ENCODE measurements at places on chromosomes 11 and 22.

DNA sequence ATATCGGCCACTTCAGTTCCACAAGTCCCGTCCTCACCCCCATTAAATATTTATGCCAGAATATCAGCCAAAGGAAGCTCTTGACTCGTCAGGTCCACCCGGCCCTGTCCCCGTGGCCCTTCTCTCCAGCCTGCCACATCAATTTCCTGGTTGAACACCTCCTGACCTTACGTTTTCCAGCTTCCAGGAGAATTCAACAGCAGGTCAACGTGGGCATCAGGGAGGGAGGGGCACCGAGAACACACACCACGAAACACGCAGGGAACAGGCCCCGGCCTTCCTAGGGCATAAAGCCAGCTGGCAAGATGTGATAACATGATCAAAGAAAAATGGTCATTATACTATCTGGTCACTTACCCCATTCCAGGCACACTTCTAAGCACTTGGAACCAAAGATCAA, 15.3 kb downstream of the SULT4A1 start:
- DNase-seq: no peak

GRCh38 chr11:108965306-108966001, 300.6 kb downstream of the DDX10 start:
- no peak for DNase-seq

DNA sequence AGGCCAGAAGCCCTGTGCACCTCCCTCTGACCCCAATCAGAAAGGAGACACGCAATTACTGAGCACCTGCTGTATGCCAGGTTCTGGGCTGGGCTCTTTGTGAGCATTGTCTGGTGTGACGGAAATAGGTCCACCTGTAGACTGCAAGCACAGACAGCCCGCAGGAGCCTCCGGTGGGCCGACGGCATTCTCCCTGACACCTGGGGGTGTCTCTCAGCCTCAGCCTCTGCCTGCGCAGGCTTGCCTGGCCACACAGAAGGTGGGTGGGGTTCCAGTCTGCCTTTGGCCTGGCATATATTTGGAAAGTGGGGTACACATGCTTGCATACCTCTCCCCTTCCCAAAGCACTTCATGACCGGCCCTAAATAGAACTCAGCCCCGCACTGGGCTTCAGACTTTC, 129.3 kb downstream of the BUD13 start:
- DNase-seq: no peak

- peak; percentile 15 for DNase-seq
These were observed 2.1 kb downstream of the NRIP3 start for GRCh38 chr11:9001736-9002135.

GRCh38 chr11:132471466-132471865, 1060.8 kb downstream of the OPCML start:
- no peak for DNase-seq

- DNase-seq: no peak
These were observed 627 bp downstream of the JRKL start for GRCh38 chr11:96390488-96390792.

DNA sequence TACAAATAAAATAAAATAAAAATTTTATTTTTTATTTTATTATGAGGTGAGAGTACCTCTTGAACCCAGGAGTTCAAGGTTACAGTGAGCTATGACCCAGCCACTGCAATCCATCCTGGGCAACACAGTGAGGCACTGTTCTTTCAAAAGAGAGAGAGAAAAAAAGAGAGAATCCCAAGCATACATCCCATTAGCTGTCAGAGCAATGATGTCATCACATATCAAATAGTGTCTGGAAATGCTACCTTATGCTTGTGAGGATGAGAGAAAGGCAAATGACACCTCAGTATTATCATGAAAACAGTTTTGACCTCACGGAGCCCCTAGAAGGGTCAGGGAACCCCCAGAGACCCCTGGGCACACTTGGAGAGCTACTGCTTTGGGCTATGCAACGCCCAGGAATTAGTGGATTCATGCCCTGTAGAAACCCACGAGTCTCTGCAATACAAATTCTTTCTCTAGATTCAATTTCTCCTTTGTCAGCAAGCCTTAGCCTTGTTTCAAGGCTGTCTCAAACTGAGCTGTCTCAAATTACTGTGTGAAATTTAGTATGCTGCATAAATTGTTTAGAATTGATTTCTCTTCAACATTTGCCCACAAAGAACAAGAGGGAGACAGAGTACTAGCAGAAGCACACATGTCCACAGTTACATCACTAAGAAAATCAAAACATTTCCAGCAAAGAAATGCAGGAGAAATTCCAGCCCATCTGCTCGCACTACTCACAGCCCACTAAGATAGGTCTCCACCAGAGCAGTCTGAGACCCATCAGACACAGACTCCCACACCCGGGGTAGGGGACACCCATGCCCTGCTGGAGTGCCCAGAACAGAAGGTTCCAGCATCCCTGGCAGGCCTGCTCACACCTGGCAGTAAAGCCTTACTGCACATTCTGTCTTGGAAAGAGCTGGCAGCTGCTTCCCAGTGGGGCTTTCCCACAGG, 18.1 kb downstream of the DGCR2 start:
- DNase-seq: no peak

DNA sequence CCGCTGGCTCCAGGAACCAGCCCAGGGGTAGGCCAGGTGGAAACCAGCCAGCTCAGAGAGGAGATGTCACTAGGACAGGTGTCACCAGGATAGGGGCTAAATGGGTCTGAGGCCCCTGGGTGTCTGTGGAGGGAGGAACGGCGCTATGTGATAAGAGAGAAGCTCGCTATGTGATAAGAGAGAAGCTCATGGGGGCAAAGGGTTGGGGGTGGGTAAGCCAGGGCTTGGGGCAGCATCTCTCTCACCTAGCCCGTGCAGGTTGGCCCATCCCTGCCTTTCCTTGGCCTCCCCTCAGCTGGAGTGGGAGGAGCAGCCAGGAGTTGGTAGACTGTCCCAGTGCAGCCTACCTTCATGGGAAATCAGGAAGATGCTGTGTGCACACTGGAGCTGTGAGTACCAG, 26.5 kb upstream of the SUSD2 start:
- DNase-seq: no peak

DNA sequence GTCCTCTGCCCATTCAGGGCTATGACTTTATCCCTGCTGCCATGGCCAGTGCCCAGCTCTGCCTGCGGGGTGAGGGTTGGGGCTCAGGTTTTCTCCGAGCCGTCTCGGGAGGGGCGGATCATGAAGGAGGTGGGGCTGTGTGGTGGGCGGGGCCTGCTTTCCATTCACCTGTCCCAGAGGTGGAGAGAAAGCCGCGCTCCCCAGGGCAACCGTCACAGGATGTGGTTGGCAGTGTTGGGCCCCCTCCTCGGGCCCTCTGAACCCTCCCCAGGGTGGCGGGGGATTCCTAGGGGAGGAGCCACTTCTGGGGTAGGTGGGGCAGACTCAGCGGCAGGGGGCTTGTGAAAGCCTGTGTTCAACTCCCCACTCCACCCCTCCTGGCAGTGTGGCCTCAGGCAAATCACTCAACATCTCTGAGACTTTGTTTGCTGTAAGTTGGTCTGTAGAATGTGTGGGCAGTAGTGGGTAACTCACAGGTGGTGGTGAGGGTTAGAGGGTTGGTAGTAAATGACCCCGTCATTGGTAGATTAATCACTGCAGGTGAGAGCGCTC, 50.3 kb downstream of the CD6 start:
- no peak for DNase-seq

GRCh38 chr22:47341464-47341863, 579.0 kb downstream of the TBC1D22A start:
- DNase-seq: no peak

DNA sequence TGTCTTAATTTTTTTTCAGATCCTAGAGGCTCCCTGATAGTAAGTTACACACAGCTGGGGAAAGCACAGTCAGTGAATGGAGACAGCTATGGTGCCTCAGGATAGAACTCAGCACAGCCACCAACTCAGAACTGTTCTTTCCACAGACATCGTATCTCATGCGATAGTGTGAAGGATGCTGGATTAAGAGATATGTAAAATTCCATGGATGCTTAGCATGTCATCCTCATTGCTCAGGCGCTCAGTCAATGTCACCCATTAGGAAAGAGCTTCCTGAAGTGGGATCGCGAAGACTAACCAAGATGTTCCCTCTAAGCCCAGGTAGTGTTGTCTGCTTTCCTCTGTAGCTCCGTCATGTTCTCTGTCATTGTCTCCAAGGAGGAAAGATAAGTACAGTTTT, 1000.4 kb downstream of the OPCML start:
- DNase-seq: no peak

DNA sequence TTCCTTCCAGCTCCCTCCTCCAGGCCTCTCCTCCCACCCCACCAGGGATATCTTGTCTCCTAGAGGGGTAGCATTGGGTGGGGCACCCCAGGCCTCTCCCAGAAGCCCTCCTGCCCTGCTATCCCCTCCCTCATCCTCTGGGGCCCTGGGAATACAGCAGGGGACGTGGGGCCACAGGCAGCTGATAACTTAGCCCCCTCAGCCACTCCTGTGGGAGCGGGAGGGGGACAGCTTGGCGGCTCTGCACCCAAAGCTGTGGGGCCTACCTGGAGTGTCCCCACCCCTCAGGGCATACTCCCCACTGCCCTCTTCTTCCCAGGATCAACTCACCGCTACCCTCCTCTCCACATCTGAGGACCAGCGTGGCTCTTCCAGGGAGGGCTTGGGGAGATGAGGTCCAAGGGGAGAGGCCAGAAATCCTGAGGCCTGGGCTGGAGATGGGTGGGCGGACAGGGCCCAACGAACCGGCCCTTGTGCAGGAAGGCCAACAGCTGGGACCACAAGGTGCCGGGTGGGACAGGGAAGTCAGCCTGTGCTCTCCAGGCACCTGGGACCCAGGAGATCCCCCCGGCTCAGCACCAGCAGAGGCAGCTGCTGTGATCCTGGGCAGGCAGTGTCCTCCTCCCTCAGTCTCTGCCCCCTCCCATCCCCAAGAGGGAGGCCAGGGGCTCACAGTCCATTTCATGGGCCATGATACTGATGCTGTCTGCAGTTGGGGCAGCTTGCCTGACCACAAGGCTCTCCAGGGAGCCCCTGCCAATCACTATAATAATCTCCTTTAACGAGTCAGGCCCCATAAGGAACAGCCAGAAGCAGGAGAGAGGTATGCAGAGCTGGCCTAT, 23.2 kb downstream of the NEAT1 start:
- no peak for DNase-seq

DNA sequence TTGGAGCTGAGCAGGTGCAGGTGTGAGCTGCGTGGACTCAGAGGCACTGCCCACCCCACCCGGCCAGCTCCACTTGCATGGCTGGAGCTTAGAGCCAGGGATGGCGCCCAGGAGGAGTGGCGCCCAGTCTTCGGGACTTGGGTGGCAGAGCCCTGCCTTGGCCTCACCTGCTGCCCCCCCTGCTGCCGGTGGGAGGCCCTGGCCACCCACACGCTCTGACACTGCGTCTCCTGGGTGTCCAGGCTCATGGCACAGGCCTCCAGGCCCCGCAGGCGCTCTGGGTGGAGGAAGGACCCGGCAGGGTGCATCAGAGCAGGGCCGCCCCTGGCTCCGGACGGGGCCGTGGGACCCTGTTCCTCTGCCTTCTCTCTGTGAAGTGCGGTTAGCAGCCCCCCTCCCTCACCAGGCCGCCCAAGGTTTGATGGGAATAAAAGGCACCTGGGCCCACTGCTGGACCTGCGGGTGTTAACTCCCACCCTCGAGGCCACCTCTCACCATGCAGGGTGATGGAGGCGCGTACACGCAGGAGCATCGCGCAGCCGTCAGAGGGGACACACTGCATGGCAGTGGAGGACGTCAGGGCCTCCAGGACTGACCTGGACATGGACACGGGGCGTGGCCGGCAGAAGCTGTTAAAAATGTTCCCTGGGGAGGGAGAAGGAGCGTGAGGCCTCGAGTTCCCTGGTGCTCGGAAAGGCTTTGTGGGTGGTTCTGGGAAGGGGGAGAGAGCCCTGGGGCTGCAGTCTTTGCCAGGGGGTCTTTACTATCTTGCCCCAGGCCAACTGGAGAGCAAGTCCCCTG, 11.8 kb downstream of the IL17REL start:
- no peak for DNase-seq

- no peak for DNase-seq
These were observed 9.5 kb downstream of the DCHS1 start for GRCh38 chr11:6646071-6646470.

DNA sequence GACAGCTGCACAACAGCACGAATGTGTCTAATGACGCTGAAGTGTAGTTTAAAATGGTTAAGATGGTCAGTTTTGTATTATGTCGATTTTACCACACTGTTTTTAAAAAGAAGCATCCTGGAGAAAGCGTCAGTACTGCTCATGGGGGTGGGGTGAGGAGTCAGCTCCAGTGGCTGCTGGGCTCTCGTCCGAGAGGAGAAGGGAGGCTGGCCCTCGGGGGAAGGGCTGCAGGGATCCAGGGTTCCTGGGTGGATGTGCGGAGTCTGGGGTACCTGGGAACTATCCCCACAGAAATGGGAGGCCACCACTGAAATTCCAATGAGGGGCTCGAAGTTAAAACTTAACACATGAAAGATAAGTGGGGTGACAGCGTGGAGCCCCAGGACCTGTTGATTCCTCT, 11.9 kb downstream of the C11orf21 start:
- DNase-seq: no peak

GRCh38 chr11:104078245-104078644, 41.8 kb downstream of the DDI1 start:
- DNase-seq: no peak

DNA sequence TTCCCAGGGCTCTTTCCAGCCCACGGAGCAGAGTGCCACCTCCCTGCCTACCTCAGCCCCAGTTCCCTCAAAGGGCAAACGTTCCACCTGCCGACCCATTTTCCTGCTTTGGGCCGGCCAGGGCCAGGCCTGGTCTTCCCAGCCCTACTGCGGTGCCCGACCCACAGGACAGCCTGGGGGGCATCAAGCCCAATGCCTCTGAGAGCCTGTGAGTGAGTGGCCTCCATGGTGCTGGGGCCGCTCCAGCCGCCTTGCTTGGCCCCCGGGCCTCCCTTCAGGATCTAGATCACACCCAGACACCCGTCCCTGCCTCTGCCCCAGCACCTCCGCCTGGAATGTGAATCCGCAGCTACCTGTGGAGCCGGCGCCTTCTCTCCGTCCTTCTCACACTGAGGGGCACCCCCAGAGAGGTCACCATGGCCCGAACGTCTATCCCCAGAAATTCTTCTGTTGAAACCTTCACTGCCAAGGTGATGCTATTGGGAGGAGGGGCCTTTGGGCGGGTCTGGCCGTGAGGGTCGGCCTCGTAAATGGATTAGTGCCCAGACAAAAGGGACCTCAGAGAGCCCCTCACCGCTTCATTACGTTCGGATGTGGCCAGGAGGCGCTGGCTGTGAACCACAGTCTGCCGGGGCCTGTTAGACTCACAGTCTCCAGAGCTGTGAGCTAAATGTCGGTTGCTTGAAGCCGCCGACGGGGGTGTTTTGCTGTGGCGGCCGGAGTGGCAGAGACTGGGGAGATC, 36.2 kb upstream of the BRSK2 start:
- DNase-seq: no peak

- no peak for DNase-seq
These were observed 22.7 kb downstream of the NCAM1 start for GRCh38 chr11:112983887-112984286.

GRCh38 chr11:96554236-96554820, 164.5 kb downstream of the JRKL start:
- DNase-seq: no peak

DNA sequence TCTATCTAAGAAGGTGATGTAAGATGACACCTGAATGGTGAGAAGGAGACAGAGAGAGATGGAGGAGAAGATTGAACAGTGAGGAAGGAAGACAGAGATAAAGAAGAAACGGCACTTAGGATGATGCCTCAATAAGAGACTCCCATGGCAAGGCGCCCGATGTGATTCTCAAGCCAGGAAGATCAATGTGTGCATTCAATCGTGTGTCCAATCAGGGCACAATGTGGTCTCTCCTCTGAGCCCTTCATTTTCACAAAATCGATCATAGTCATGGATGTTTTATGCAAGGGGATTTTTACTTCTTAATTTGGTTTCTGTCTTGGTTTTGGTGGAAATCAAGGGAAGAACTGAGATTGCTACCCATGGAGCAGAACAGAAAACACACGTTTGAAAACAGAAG, 19.9 kb upstream of the TMPRSS13 start:
- DNase-seq: no peak

- no peak for DNase-seq
These were observed 33.4 kb downstream of the AMBRA1 start for GRCh38 chr11:46560300-46560991.

All from HCT116 (cell line).